ENCODE measurements at places on chromosomes 5 and 9. TPM values are rescaled to one million over a fixed set of nuclear protein-coding genes. Genes with fewer than 3 reads are reported as not detected.

Gene MRPL50
- 5.7 TPM for polyA plus RNA-seq

Gene ZFP37
- 1.3 TPM for polyA plus RNA-seq

Gene ACTBL2
- polyA plus RNA-seq = not detected

Gene IFNB1
- not detected for polyA plus RNA-seq

Gene UAP1L1
- 3.8 TPM for polyA plus RNA-seq

Gene CNTNAP3
- 0.58 TPM for polyA plus RNA-seq

Gene ECSCR
- polyA plus RNA-seq = 38.8 TPM

Data from adipose tissue (tissue), 3 donors.